Tibial nerve (tissue), 4 donors: ENCODE measurements at places on chromosomes 13 and 19. TPM values are rescaled to one million over a fixed set of nuclear protein-coding genes. Genes with fewer than 3 reads are reported as not detected.

DNA sequence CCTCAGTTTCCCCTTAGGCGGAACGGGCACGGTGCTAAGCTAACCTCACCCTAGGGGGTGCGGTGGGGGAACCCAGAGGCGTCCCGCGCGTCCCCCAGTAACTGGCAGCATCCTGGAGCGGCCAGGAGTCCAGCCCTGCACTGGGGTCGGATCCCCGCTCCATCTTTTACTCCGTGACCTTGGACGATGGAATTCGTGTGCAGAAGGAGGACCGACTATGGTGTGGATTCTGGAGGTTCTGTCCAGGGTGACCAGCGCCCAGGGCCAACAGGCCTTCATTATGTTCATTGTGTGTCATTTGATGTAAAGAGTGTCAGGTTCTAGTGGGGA lies 630 bp downstream of the SPPL2B start:
- DNase-seq: no peak

GRCh38 chr13:99007414-99007986 lies 29.6 kb upstream of the DOCK9 start:
- no peak for DNase-seq

- no peak for DNase-seq
These were observed 112.8 kb downstream of the ITGBL1 start for GRCh38 chr13:101565317-101565716.

Gene CRB3
- not detected for total RNA-seq

DNA sequence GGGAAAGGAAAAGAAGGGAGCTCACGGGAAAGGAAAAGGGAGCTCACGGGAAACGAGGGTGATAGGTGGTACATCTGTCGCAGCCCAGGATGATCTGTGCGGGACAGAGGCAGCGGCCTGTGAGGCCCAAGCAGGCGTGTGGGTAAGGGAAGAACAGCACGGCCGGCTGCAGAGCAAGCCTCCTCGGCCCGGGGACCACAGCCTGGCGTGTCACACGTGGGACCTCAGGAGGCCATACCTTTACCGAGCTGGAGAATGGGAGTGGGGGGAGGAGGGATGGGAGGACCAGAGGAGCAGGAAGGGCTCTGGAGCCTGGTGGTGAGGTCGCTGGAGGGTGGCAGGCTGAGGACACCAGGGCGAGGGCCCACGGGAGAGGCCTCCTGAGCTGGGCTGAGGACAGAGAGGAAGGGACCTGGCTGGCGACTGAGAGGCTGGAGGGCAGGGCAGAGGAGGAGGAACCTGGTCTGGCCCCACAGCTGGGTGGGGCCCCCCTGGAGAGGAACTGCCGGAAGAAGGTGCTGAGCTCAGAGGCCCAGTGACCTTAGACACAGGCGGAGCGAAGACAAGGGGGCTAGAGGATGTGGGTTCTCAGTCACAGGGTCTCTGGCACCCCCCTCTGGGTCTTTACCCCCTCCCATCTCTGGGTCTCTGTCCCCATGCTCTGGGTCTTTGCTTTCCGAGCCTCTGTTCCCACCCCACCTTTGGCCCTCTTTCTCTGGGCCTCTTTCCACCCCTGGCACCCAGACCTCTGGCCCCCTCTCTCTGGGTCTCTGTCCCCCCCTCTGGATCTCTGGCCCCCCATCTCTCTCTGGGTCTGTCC lies 2.9 kb upstream of the FTL start:
- DNase-seq: peak; percentile 44

DNA sequence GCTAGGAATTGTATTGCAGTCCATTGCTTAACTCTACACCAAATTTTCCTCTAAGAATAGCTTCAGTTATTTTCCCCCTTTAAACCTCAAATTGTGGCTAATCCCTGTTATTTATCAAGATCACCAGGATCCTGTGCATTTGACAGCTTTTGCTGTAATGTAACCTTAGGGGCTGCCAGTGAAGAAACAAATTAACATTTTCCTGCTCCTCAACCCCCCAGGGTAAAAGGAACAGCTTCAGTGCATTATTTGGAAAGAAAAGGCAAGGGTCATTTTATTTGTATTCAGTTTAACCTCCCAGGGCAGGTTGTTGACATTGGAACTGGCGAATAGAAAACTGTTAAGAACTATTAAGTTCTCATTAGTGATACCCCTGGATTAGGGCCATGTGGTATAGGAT lies 57.0 kb downstream of the PCDH20 start:
- no peak for DNase-seq

Gene CYP2A7
- total RNA-seq: not detected

- no peak for DNase-seq
These were observed 81.7 kb upstream of the DOCK9 start for GRCh38 chr13:99059498-99060075.

DNA sequence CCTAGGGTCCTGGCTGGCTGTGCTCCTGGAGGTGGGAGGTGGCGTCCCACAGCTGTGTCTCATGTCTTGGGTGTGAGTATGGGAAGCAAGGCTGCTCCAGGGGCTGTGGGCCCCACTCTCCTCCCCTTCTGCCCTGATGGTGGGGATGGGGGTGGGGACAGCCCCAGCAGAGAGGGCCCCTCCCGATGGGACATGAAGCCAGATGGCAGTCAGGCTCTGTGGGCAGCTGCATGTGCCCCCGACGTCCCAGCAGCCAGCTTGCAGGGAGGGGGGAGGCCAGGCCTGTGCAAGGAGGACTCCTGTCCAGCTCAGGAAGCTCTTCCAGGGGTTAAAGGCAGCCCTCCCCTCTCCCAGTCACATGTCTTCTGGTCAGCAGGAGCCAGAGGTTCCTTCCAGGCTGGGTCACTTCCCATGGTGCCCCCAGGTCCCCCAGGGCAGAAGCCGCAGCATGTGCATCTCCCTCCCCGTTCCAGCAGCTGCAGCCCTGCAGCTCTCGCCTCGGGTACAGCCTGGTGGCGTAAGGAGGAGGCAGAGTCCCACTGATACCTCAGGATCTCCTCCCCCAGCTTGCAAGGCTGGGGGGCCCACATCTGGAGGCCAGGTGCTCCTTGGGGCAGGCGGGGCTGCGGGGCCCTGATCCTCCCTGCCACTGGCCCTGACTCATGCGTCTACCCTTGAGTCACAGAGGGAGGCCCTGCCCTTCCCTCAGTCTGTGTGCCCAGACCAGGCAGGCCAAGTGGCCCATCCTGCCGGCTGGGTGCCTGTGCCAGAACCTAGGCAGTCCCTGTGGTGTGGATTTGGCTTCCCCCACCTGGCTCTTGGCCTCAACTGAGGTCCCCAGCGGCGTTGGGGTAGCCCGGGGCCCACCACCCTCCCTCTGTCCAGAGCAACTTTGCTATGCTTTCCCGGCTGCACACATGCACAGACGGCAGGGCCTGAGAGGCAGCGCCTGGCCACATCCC lies 13.0 kb downstream of the YIPF2 start:
- DNase-seq: peak; percentile 57

Gene SLAIN1
- total RNA-seq: 13.5 TPM

Gene PCDH17
- total RNA-seq: 9.8 TPM

GRCh38 chr19:34104096-34104495 lies 68.2 kb upstream of the LSM14A start:
- DNase-seq: no peak

GRCh38 chr19:49983645-49984229 lies 22.8 kb upstream of the SIGLEC11 start:
- peak; percentile 52 for DNase-seq

- DNase-seq: no peak
These were observed 338.3 kb downstream of the POU4F1 start for GRCh38 chr13:78265098-78265497.

DNA sequence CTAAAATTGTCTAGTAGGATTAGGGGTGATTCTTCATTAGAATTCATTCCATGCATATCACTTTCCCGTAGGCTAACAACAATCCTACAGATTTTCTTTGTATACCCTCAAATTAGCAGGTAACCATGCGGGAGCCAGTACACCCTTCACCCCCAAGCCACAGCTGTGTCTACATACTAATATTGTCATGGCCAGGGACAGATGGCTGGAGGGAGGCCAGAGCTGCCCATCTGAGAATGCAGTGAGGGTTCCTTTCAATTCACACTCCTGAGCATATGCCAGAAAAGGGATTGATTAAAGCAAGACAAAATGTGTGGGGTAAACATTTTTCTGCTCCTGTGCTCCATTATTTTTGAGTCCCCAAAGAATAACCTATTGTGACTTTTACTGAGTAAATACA lies 68.9 kb downstream of the FREM2 start:
- no peak for DNase-seq

DNA sequence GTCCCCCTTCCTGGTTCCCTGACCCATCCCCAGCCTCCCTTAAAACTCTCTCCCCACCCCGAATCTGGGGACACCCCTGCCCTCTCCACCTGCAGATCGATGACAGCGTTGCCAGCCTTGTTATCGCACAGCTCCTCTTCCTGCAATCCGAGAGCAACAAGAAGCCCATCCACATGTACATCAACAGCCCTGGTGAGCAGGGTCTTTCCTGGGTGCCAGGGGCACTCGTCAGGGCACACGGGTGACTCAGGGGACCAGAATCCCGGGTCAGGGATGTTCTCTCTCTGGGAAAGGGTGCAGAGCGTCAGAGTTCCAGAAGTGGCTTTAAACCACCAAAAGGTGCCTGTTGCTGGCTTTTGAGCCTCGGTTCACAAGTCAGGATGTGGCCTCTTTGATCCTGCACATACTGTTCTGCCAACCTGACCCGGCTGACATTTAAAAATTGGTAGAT lies 1.0 kb downstream of the CLPP start:
- no peak for DNase-seq

DNA sequence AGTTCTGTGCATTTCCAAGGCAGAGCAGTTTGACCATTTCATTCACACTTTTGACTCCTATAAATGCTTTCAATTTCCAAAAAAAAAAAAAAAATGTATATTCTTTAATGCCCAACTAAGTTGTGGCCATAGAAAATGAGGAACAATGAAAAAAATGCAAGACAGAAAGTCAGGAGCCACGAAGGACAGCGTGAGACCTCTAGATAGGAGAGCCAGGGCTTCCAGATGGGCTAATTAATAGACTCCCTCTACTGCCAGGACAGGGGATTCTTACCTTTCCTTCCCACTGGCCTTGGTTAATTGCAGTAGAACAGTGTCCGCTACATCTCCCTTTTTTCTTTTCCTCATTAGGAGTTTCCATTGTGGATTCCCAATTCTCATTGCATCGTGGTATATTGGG lies 8.6 kb downstream of the FPR3 start:
- DNase-seq: no peak

DNA sequence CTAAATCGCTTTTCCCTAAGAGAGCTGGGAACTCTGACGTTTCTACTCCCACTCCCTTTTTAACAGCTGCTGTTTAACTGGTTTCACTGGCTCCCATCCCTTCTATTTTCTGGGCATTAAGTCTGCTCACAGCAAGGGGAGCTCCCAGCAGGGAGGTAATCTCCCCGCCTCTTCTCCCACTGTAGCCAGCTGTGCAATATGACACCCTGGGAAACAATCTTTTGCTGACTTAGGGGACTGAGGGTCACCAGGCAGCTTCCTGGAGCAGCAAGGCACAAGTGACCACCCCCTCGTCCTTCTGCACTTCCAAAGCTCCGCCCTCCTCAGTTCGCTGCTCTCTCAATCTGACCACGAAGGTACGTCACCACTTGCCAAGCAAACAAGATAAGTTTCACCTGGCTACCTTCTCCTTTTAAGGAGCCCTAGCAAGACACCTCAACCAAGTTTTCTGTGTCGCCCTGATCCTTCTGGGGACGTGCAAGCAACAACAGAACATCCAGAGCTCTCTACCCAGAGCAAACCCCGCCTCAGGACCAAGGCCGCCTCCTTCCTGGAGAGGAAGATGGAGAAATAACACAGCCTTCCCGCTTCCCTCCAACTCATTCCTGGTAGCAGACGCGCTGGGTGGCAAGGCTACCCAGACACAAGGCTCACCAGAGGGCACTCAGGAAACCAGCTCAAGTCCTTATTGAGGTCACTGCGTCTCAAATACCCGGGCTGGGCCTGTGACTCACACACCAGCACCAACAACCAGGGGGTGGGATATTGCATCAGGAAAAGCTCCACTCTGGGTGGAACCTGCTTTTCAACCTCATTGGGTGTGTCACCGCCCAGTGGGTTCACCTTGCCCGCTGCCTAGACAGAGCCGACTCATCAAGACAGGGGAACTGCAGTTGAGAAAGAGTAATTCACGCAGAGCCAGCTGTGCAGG lies 92.4 kb downstream of the STK24 start:
- DNase-seq: peak; percentile 50

Gene ICAM4
- not detected for total RNA-seq

- no peak for DNase-seq
These were observed 145.0 kb downstream of the ABCC4 start for GRCh38 chr13:95156208-95156607.

Gene CABP5
- not detected for total RNA-seq

Gene ZNF57
- total RNA-seq: 4.2 TPM

DNA sequence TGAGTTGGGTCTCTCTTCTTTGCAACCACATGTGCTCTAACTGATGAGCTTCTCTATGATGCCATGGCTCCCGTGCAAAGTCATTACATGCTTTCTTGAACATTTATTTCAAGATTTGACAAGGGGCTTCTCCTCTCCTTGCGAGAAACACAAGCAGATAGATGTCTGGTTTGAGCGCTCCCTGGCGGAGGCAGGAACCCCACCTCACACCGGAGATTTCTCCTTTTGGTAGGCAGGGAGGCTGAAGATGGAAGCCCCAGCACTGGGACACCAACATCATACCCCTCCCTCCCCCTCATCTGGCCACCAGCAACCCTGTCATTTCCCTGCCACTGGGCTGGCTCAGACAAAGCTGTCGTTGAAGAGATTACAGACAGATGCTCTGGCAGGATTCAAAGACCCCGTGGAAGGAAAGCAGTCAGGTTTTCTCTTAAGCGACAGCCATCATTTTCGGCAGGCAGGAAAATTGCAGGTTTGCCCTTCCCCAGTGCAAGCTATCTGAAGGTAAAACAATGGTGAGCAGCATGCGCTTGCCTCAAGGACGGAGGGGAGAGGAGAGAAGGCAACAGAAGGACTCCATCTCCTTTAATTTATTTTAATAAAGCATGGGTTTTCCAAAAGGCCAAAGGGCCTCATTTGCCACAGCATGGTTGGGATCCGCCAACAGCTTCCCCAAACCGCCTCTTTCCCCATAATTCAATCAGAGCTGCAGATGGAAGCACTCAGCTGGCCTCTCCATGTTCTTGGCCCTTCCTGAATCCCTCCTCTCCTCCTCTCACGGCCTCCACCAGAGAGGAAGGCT lies 344.1 kb upstream of the TSHZ3 start:
- DNase-seq: no peak

DNA sequence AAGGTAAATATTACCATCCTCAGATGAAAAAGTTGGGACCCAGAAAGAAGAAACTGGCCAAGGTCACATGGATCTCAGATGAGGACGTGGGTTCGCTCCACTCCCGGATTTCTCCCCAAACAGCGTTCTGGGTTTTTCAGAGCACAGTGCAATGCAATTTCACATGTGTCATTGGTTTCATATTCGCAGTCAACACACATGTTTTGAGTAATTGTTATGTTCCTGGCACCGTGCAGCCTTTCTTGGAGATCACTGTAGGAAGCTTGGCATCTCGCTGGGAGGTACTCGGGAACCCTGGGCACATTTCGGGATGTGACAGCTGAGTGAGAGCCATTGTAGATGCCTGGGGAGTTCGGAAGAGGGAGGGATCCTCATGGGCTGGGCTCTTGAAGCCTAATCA lies 26.2 kb upstream of the CEBPG start:
- no peak for DNase-seq

- peak; percentile 87 for DNase-seq
These were observed 31.2 kb upstream of the KLF2 start for GRCh38 chr19:16293118-16294091.
